ENCODE measurements at places on chromosomes 11 and 22. TPM values are rescaled to one million over a fixed set of nuclear protein-coding genes. Genes with fewer than 3 reads are reported as not detected.

The IFITM2 gene
- 317 TPM for total RNA-seq

The TRIM51G gene
- total RNA-seq, result not detected

The LIPT2 gene
- total RNA-seq, result 3.0 TPM

The SMC1B gene
- not detected for total RNA-seq

The NPAS4 gene
- not detected for total RNA-seq

The MS4A15 gene
- not detected for total RNA-seq

The TPH1 gene
- total RNA-seq, result 0.45 TPM

The ABTB2 gene
- total RNA-seq, result 2.4 TPM

The TP53AIP1 gene
- total RNA-seq, result not detected

The TNNI2 gene
- not detected for total RNA-seq

The VPREB1 gene
- total RNA-seq, result not detected

The ZC3H7B gene
- total RNA-seq, result 47.7 TPM

The KRTAP5-1 gene
- not detected for total RNA-seq

The OR8D1 gene
- total RNA-seq, result not detected

The SPATA19 gene
- not detected for total RNA-seq

The IGLL1 gene
- not detected for total RNA-seq

The CARD18 gene
- total RNA-seq, result not detected

The BAIAP2L2 gene
- 0.59 TPM for total RNA-seq

The HPX gene
- total RNA-seq, result 0.50 TPM

The PRR33 gene
- not detected for total RNA-seq

The UEVLD gene
- 19.5 TPM for total RNA-seq

The GLB1L3 gene
- total RNA-seq, result not detected

The DEUP1 gene
- not detected for total RNA-seq

The OR51B5 gene
- total RNA-seq, result not detected

The PAMR1 gene
- 26.1 TPM for total RNA-seq

The APOL4 gene
- total RNA-seq, result not detected

The MYO7A gene
- not detected for total RNA-seq

The OR4A16 gene
- not detected for total RNA-seq

The GAL3ST1 gene
- 0.17 TPM for total RNA-seq

The CHRDL2 gene
- total RNA-seq, result not detected

The OR6A2 gene
- not detected for total RNA-seq

The MS4A7 gene
- total RNA-seq, result not detected

The SLC1A2 gene
- under 0.01 TPM for total RNA-seq

The BRSK2 gene
- total RNA-seq, result not detected

The MPEG1 gene
- not detected for total RNA-seq

The MAP6 gene
- 0.34 TPM for total RNA-seq

The F2 gene
- not detected for total RNA-seq

The BET1L gene
- total RNA-seq, result 32.9 TPM

The MB gene
- not detected for total RNA-seq

The DNAJB7 gene
- not detected for total RNA-seq

The LMO1 gene
- not detected for total RNA-seq

The UQCR10 gene
- total RNA-seq, result 142 TPM

The OR4D5 gene
- not detected for total RNA-seq

The IGF2 gene
- 19.8 TPM for total RNA-seq

The SCGB2A2 gene
- not detected for total RNA-seq

The OR52N1 gene
- not detected for total RNA-seq

The PRDX5 gene
- 281 TPM for total RNA-seq

The RIC3 gene
- not detected for total RNA-seq

The CDC42EP2 gene
- total RNA-seq, result 22.0 TPM

The FAM83F gene
- 0.17 TPM for total RNA-seq

All from bronchus fibroblast of lung (primary cell).